ENCODE measurements at places on chromosomes 16 and 17.
A peak's percentile ranks its signal among the peaks of the same experiment; 100 is the strongest.

DNA sequence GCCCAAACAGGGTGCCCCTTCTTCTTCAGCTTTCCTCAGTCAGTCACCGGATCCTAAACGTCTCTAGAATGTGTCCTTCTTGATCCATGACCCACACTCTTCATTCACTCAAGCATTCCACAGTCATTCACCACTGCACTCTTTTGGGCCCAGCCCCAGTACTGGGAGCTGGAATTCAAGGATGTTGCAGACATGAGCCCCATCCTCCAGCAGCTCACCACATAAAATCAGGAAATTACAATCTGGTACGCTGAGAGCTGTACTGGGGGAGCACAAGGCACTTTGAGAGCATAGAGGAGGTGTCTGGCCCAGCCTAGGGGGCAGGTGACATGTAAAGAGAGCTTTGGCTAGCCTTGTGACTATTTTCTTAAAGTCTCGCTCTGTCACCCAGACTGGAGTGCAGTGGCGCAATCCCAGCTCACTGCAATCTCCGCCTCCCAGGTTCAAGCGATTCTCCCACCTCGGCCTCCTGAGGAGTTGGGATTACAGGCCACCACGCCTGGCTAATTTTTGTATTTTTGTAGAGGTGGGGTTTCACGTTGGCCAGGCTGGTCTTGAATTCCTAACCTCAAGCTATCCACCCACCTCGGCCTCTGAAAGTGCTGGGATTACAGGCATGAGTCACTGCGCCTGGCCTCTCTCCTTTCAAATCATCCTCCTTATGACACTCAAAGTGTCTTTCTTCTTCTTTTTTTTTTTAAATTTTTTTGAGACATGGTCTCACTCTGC is 18.7 kb downstream of the CES4A start:
- DNase-seq = no peak

- DNase-seq = no peak
These were observed 176.3 kb downstream of the CPPED1 start for GRCh38 chr16:12627394-12627793.

- DNase-seq = peak; percentile 72
These were observed 11.7 kb upstream of the SLC47A2 start for GRCh38 chr17:19728084-19728495.

- DNase-seq = no peak
These were observed 44.7 kb downstream of the COG7 start for GRCh38 chr16:23408242-23408822.

DNA sequence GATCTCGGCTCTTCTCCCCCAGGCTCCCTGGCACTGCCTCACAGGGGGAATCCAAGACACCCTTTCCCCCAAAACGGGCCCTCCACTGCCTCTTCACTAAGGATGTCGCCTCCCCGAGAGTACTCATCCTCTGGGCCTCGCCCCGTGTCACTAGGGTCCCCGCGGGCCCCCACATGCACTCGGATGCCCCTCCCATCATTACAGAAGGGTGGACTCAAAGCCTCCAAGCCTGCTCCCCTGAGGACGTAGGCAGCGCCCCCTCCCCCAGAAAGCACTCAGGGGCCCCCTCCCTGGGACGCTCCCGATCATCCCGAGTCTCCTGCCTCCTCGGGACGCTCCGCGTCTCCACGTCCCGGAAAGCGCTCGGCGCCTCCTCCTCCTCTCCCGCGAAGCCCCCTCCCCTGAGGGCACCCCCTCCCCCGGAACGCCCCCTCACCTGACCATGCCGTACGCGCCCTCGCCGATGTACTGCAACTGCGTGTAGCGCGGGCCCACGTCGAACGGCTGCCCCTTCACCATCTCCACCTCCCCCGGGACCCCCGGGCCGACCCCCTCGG is 338 bp downstream of the MAPK3 start:
- DNase-seq = no peak

DNA sequence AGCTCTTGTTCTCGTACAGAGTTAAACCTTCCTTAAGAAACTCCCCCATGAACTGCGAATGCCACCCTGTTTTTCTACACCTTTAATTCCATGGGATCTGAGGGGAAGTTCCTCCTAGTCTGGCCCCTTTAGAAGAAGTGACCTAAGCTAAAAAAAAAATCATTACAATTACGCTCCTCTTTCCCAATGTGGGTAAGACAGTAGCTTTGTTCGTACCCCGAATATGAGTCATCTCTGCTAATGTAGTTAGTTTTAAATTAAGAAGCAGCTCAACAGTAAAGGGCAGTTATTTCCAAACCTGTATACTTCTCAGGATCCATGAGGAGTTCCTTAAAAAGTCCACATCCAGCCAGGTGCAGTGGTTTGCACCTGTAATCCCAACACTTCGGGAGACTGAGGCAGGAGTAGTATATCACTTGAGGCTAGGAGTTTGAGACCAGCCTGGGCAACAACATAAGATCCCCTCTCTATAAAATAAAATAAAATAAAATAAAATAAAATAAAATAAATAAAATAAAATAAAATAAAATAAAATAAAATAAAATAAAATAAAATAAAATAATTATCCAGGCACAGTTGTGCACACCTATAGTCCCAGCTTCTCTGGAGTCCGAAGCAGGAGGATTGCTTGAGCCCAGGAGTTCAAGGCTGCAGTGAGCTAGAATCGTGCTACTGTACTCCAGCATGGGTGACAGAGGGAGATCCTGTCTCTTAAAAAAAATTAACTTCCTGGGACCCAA is 26.1 kb downstream of the RCVRN start:
- peak; percentile 77 for DNase-seq

DNA sequence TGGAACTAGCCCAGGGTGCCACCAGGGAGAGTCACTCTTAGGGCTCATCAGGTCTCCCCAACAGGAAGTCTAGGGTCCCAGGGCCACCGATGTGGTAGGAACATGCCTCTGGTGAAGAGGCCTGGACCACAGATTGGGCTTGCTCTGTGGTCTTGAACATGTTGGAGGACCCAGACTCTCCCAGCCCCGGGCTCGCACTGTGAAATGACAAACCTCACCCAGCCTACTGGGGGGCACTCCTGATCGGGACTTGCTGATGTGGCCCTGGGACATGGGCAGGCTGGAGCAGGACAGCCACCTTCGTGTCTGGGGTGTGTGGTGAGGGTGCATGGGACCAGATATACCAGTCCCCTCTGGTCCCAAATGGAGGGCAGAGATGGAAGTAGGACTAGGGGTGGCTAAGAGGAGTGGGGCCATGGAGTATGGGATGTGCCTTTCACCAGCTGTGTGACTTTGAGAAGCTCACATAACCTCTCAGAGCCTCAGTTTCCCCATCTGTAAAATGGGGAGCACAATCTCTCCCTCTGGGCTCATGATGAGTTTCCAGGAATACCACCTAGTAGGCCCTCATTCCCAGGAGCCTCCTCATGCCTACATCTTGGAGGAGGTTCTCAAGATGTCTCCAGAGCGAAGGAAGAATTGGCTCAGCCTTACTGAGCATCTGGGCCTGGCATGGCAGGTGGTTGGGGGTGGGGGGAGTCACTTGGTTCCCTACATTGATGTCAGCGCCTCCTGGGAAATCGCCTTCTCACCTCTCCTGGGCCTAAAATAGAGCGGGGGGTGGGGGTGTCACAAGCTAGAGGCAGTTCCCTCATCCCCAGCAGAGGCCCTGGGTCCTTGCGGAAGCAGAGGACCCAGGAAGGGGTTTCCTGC is 1.5 kb upstream of the ADAM11 start:
- no peak for DNase-seq

GRCh38 chr17:34979153-34979552 is 1.2 kb upstream of the LIG3 start:
- DNase-seq = no peak

DNA sequence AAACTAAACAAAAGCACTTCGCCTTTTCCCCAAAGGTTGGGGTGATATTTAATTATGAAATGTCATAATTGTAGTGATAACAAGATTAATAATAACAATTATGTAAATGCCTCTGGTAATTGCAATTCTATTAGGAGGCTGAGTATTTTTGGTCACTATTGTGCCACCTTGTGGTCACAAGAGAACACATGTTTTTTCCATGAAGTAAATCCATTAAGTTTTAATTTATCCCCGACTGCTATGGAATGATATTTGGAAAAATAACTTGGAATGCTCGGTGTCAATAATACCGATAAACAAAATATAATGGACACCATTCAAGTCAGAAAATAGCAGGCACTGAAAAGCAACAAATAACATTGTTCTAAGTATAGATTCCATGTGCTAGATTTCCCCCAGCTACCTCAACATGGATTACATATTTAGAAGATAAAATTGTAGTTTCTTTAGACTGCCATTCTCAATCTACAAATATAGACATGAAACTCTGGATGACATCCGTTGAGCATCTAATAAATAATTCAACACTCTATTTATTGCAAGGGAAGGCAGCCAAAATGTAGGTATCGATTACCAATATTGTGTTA is 25.0 kb upstream of the KCNJ2 start:
- DNase-seq = peak; percentile 43

- DNase-seq = peak; percentile 81
These were observed 68.0 kb downstream of the AMFR start for GRCh38 chr16:56357241-56357764.

- DNase-seq = peak; percentile 14
These were observed 27.1 kb upstream of the JPH3 start for GRCh38 chr16:87575027-87575804.

- no peak for DNase-seq
These were observed 8.7 kb upstream of the TBX4 start for GRCh38 chr17:61443475-61443882.

- no peak for DNase-seq
These were observed 6.8 kb downstream of the MRTFB start for GRCh38 chr16:14077918-14078317.

DNA sequence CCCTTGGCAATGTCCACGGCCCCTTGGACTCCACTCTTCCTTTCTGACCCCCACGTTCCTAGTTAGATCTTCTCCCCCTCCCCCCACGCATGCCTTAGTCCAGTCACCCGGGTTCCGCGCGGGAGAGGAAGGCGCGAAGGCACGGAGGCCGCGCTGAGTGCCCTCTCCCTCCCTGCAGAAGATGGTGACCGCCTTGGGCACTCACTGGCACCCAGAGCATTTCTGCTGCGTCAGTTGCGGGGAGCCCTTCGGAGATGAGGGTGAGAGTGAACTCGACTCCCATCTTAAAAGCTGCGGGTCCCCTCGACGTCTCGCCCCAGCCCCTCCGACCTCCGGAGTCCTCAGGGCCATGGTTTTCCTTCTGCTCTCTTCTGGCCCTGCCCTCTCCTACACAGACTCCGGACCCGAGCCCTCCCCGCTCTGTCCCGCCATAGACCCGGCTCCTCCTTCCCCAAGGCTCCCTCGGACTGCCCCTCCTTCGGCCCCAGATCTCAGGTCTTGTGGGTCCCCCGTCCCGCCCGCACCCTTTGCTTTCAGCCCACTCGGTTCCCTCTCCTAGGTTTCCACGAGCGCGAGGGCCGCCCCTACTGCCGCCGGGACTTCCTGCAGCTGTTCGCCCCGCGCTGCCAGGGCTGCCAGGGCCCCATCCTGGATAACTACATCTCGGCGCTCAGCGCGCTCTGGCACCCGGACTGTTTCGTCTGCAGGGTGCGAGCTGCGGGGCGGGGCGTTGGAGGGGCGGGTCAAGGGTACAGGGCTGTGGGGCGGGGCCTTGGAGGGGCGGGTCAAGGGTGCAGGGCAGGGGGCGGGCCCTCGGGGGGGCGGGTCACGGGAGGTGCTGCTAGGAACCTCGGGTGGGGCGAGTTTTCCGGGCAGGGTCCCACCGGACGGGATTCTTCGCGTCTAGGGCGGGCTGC is 4.6 kb downstream of the TGFB1I1 start:
- DNase-seq = no peak

GRCh38 chr17:60506312-60506711 is 19.7 kb downstream of the APPBP2 start:
- DNase-seq = peak; percentile 66

DNA sequence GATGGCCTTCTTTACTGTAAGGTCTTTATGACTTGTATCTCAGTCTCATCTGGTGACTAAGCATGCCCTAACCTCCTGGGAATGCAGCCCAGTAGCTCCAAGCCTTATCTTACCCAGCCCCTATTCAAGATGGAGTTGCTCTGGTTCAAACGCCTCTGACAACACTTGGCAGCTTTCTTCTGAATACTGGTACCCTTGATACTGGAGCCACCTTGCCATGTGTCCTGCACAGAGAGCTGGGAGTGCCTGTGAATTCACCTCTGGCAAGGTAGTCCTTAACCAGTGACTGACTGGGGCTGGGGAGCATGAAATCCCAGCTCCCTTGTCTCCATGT is 17.2 kb downstream of the NUDT7 start:
- peak; percentile 4 for DNase-seq

GRCh38 chr16:74950511-74950910 is 34.4 kb downstream of the WDR59 start:
- no peak for DNase-seq

GRCh38 chr17:15501793-15502192 is 34.4 kb upstream of the CDRT4 start:
- no peak for DNase-seq

DNA sequence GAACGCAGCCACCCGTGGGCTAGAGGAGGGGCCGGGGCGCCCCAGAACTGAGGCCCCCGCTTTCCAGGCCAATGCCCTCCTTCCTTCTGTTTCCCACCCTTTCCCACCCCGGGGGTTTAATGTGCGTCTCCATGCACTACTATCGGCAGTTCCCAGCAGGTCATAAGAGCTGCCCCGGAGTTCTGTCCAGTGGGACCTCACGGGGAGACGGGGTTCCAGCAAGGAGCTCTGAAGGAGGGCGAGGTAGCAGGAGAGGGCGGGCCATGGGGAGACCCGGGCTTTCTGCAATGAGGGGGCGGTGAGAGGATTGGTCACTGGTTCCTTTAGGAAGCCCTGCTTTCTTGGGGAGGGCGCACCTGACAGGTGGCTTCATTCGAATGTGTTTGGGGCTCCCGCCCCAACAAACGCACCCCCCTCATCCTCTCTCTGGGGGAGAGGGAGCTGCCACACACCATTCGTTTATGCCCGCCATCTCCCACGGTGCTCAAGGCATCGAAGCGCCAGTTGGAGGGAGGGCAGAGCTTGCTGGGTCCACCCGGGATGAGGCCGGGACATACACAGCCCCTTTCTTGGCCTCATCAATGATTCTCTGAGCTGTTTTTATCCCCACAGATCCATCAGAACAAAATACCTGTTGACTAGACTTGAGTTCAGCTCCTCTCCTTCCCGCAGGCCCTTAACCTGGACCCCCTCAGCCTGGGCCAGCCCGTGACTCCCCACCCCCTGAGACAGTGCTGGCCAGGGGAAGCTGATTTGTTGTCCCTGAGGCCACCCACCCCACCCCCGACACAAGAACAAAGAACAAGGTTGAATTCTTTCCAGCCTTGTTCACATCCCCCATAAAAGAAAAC is 44.1 kb downstream of the SLC7A5 start:
- DNase-seq = no peak

- peak; percentile 57 for DNase-seq
These were observed 14.0 kb downstream of the LASP1 start for GRCh38 chr17:38883592-38884526.
